ENCODE measurements at places on chromosomes 6 and 20. TPM values are rescaled to one million over a fixed set of nuclear protein-coding genes. Genes with fewer than 3 reads are reported as not detected.

DNA sequence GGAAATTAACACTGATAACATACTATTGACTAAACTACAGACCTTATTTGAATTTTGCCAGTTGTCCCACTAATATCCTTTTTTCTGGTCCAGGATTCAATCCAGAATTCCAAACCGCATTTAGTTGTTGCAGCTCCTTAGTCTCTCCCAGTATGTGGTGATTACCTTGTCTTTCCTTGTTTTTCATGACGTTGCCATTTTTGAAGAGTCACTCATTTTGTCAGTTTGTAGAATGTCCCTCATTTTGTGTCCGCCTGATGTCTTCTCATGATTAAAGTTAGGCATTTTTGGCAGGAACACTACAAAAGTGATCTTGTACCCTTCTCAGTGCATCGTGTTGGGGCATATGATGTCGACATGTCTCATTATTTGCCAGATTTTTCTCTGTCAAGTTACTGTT lies 33.1 kb downstream of the DTD1 start:
- H3K4me1 ChIP-seq, result peaks cover 2% of the 10 kb centered on the region
- no peak for DNase-seq
- H3K27me3 ChIP-seq, result no peaks in the 10 kb centered on the region
- no peaks in the 10 kb centered on the region for H3K36me3 ChIP-seq

DNMT3B gene
- total RNA-seq, result 3.4 TPM

MOG gene
- total RNA-seq, result not detected

ME1 gene
- total RNA-seq, result not detected

CD93 gene
- total RNA-seq, result 1.9 TPM

OR12D3 gene
- not detected for total RNA-seq

CCN6 gene
- not detected for total RNA-seq

- DNase-seq, result no peak
- no peaks in the 10 kb centered on the region for H3K27me3 ChIP-seq
- H3K36me3 ChIP-seq, result no peaks in the 10 kb centered on the region
Observed at GRCh38 chr6:108309844-108310243, 15.0 kb downstream of the AFG1L start.

- no peaks in the 10 kb centered on the region for H3K36me3 ChIP-seq
- no peaks in the 10 kb centered on the region for H3K4me1 ChIP-seq
- DNase-seq, result no peak
- H3K27ac ChIP-seq, result no peak overlapping the region
- peaks cover 64% of the 10 kb centered on the region for H3K27me3 ChIP-seq
Observed at GRCh38 chr20:23047738-23048214, 1.7 kb downstream of the THBD start.

RIMS1 gene
- total RNA-seq, result not detected

CLIC5 gene
- 3.0 TPM for total RNA-seq

DNA sequence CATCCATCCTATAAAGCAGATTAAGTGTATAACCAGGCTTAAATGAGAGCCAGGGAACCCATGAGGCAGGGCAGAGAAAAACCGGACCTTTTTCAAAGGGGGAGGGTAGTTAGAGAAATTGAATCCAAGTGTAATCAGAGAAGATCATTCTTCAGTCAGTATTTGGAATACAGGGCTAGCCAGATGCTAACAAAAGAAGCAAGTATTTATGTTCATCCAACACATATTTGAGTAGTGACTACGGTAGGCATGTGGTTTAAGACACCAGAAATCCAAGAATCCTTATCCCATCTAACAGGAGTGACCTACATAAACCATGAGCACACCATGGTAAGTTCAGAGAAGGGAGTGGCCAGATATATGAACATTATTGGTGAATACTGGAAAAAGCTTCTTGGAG lies 46.8 kb upstream of the FAM83C start:
- H3K4me1 ChIP-seq, result no peaks in the 10 kb centered on the region
- DNase-seq, result no peak
- H3K36me3 ChIP-seq, result peaks cover 5% of the 10 kb centered on the region
- H3K27me3 ChIP-seq, result no peaks in the 10 kb centered on the region
- H3K27ac ChIP-seq, result no peak overlapping the region

- DNase-seq, result no peak
- no peaks in the 10 kb centered on the region for H3K4me1 ChIP-seq
- no peak overlapping the region for H3K4me3 ChIP-seq
- H3K27ac ChIP-seq, result no peak overlapping the region
- H3K27me3 ChIP-seq, result no peaks in the 10 kb centered on the region
Observed at GRCh38 chr6:19663479-19663878, 173.7 kb upstream of the ID4 start.

All from activated T-helper 2 cell treated with anti-CD3 and anti-CD28 coated beads, Interferon-gamma antibody, Interleukin-2, Interleukin-4, amounts not matched to agents 10 μg/mL and 5 μg/mL and 100 μg/mL, durations not matched to agents 14 hours and 24 hours and 36 hours (primary cell).